ENCODE measurements at places on chromosomes 3 and 15.

DNA sequence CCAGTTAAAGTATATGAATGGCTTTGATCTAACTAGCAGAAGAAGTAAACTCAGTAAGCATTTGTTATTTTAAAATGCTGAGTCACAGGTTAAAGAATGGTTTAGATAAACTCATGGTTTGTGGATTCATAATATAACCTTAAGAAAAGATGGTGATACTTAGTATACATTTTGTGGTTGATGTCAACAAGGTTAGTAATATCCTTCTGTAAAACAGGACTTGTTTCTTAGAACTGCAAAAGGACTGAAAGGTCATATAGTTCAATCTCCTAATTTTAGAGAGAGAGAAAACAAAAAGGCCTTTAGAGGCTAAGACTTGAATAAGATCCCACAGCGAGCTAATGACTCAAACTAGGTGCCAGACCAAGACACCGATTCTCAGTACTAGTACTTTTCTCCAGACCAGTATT lies 50.0 kb downstream of the STRIT1 start:
- DNase-seq = no peak

- DNase-seq = no peak
Observed at GRCh38 chr15:38879909-38880471, 315.4 kb upstream of the RASGRP1 start.

GRCh38 chr3:119883461-119884160 lies 101.7 kb downstream of the NR1I2 start:
- no peak for DNase-seq

DNA sequence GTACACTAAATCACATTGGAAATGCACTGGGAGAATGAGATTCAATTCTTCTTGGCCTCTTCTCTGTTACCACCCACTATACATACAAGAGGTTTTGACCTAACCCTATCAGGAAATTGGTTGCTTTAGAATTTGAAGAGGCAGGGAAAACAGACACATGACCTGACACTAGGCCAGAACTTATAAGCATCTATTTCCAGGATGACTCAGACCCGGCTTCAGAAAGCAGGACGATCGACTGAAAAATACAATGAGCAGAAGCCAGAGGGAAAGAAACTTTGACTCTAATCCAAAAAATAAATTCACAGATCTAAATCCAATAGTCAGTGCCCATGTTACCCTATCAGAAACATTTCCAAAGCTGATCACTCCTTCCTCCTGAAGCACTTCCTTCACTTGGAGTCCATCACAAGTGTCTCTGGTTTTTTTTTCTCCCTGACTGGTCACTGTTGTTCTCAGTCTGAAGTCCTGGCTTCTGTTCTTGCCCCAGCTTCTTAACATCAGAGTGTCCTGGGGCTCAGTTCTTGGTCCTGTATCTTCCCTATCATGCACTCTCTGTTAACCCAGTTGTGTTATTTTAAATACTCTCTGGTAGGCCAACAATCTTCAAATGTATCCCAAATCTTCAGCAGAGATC lies 133.6 kb downstream of the P2RY1 start:
- no peak for DNase-seq

GRCh38 chr3:77605865-77606264 lies 566.0 kb downstream of the ROBO2 start:
- no peak for DNase-seq

GRCh38 chr15:63408524-63408923 lies 26.9 kb upstream of the CA12 start:
- no peak for DNase-seq

All from activated CD4-positive, alpha-beta T cell treated with anti-CD3 and anti-CD28 coated beads, Interleukin-2, amount 50 U/mL, for 16 hours (primary cell).